Progenitor cell of endocrine pancreas (in vitro differentiated cells): ENCODE measurements at places on chromosomes 16 and 17. TPM values are rescaled to one million over a fixed set of nuclear protein-coding genes. Genes with fewer than 3 reads are reported as not detected.

TMEM100 gene
- 1.1 and 1.2 TPM in 2 replicates for total RNA-seq

DNA sequence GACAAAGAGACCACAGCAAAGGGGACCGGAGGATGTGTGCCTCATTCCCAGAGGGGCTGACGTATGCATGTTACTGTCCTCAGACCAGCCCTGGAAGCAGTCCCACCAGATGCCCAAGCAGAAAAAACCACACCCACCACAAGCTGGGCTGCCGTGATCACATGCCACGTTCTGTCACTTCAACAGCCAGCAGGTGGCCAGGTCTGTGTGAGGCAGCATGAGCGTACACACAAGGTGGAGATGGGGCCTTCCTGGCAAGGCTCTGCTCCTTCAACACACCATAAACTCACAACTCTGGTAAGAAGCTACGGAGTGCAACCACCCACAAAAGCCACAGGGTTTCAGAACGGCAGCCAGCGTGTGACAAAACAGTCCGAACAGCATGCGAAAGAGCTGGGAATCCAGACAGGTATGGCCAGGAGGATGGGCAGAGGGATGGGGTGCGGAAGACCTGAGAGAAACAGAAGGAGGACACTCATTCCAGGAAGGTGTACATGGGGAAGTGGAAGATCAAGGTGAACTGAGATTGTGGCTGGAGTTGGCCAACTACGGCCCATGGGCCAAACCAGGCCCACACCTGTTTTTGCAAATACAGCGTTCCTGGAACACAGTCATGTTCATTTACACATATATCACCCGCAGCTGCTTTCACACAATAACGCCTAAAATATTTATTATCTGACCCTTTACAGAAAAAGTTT lies 27.9 kb downstream of the MBTPS1 start:
- H3K36me3 ChIP-seq, result peaks cover 25% of the 10 kb centered on the region
- no peak overlapping the region for H3K4me3 ChIP-seq
- H3K27ac ChIP-seq, result no peak overlapping the region
- no peaks in the 10 kb centered on the region for H3K4me1 ChIP-seq

- no peaks in the 10 kb centered on the region for H3K27me3 ChIP-seq
- H3K4me3 ChIP-seq, result no peak overlapping the region
- H3K36me3 ChIP-seq, result no peaks in the 10 kb centered on the region
- H3K27ac ChIP-seq, result no peak overlapping the region
- peaks cover 18% of the 10 kb centered on the region for H3K4me1 ChIP-seq
These were observed 215.3 kb downstream of the C16orf78 start for GRCh38 chr16:49588729-49589384.

GRCh38 chr17:19703106-19703827 lies 13.1 kb downstream of the SLC47A2 start:
- no peak overlapping the region for H3K27ac ChIP-seq
- peaks cover 13% of the 10 kb centered on the region for H3K4me1 ChIP-seq
- no peak for DNase-seq

P2RX5 gene
- total RNA-seq, result 0.89 and 0.95 TPM in 2 replicates

DNA sequence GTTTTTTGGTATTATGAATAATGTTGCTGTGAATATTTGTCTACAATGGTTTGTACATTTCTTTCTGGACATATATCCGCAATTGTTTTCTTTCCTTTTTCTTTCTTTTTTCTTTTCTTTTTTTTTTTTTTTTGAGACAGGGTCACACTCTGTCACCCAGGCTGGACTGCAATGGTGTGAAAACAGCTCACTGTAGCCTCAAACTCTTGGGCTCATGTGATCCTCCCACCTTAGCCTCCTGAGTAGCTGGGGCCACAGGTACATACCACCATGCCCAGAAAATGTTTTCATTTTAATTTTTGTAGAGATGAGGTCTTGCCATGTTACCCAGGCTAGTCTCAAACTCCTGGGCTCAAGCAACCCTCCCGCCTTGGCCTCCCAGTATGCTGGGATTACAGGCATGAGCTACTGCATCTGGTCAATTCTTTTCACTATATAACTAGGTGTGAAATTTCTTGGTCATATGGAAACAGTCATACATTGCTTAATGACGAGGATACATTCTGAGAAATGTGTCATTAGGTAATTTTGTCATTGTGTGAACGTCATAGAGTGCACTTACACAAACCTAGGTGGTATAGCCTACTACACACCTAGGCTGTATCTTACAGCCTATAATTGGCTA lies 15.2 kb downstream of the IL21R start:
- H3K4me3 ChIP-seq, result no peak overlapping the region
- no peak overlapping the region for H3K27ac ChIP-seq
- H3K27me3 ChIP-seq, result no peaks in the 10 kb centered on the region
- no peak for DNase-seq
- H3K4me1 ChIP-seq, result no peaks in the 10 kb centered on the region
- no peaks in the 10 kb centered on the region for H3K36me3 ChIP-seq

DNA sequence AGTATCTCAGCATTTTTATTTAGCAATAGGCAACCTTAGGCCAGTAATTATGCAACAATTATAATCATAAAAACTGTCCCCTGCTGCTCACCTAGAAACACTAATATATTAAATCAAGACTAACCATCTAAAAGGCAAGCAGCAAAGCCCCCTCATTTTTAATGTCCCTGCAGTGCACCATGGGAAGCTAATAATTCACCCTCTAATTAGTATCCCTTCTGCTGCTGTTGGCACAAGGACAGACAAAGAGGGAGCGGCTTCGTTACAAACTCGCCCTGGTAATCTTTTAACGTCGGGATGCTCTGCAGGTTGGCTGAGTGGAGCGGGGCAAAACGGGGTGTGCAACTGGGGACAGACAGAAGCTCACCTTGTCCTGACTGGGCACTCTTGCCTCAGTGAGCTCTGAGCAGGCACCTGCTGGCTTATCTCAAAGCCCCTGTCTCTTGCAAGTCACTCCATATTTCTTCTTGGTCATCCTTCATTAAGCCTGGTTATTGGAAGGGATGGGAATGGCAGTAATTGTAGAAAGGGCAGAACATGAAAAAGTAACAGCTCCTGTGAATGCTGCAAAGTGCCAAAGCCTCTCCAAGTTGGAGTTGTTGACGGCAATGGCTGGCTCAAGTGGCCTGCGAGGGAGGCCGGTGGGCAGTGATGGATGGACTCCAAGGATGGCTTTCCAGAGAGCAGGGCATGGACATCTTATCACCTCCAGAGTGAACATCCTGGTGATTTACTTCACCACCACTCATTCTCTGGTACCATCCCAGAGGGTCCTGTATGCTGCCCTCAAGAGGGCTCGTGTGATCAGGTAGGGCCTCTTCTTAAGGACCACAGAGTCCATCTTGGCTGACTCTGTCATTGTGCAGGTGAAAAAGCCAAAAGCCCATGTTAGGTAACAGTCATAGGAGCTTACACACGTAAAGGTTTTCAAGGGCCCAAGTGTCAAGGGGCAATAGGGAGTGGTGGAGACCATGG lies 219.6 kb upstream of the N4BP1 start:
- no peak overlapping the region for H3K4me3 ChIP-seq
- no peak overlapping the region for H3K27ac ChIP-seq
- peaks cover 3% of the 10 kb centered on the region for H3K4me1 ChIP-seq
- no peak for DNase-seq
- H3K36me3 ChIP-seq, result no peaks in the 10 kb centered on the region

DNA sequence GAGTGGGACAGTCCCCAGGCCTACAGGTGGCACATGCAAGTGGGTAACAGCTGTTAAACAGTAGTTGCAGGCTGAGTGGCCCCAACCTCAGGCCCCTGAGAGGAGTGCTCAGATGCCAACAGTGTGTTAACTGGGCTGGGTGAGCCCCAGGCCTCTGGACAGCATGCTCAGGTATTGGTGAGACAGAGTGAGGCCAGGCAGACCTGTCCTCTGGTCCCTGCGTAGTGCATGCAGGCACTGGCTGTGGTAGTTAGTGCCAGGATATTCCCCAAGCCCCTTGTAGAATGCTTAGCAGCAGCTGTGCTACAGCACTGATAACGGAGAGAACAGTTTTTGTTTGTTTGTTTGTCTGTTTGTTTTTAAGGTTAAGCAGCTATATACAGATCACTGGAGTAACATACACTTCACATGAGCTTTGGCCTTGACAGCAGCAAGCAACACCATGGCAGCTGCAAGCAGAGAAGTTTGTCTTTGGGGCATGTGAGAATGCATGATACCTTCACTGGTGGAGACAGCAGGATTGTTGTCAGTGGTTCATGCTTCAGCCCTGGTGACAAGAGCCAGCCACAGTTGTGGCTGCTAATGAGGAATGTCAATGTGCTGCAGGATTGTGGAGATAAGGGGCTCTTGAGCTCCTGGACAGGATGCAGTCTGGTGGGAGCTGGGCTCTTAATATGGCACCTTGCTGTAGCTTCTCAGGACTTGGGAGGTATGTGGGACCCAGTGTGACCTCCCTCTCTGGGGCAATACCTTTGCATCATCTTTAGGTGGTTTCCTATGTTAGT lies 614.4 kb downstream of the CDH11 start:
- H3K27me3 ChIP-seq, result peaks cover 2% of the 10 kb centered on the region
- H3K4me3 ChIP-seq, result no peak overlapping the region
- no peak overlapping the region for H3K27ac ChIP-seq
- no peak for DNase-seq
- H3K36me3 ChIP-seq, result no peaks in the 10 kb centered on the region

DNAJA3 gene
- 38.8 and 42.3 TPM in 2 replicates for total RNA-seq

GRCh38 chr17:9021158-9021991 lies at the start of gene NTN1:
NTN1 (plus strand) TSS chr17:9021510; CDS start chr17:9022374, 864 bp downstream.
- peak within 1 kb of the TSS; percentile 73 for H3K4me3 ChIP-seq
- peaks cover 2% of the 10 kb centered on the region for H3K4me1 ChIP-seq
- H3K36me3 ChIP-seq, result no peaks in the 10 kb centered on the region
- H3K27me3 ChIP-seq, result peaks cover 58% of the 10 kb centered on the region
- no peak within 1 kb of the TSS for H3K27ac ChIP-seq

ZG16 gene
- not detected in 2 replicates for total RNA-seq
